Motor neuron (in vitro differentiated cells): ENCODE measurements at places on chromosomes 4 and X. TPM values are rescaled to one million over a fixed set of nuclear protein-coding genes. Genes with fewer than 3 reads are reported as not detected.

VSIG4 gene
- 0.16 TPM in 1 of 2 replicates, not detected in the other for total RNA-seq

DGAT2L6 gene
- total RNA-seq: not detected in 2 replicates

PABPC1L2A gene
- 1.6 and 1.8 TPM in 2 replicates for total RNA-seq

TET2 gene
- total RNA-seq: 32.7 and 33.1 TPM in 2 replicates

MAGED4 gene
- total RNA-seq: 40.6 and 49.4 TPM in 2 replicates

GPRASP2 gene
- 64.1 and 65.4 TPM in 2 replicates for total RNA-seq

CCDC120 gene
- total RNA-seq: 3.1 TPM in 2 replicates

DNA sequence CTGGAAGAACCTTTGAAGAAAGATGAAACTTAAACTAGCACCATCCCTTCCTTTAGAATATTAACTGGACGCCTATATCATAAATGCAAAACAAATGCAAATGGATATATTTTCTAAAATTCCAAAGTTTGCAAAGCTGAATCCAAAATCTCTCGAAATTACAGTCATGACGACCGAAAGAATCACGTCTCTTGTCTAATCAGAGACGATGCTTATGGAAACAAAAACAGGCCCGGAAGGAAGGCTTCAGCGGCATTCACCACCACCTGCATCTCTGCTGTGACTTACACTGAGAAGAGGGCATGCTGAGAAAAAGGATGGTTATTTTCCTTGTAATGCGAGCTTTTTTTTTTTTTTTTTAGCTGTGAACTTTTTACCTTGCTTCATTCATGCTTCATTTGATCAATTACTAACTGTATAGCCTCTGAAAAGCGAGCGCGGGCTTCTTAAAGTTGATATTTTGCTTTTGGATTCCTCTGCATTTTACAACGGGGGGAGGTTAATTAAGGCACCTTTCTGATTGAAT, 209.3 kb downstream of the SOWAHB start:
- no peak for ATAC-seq

DNA sequence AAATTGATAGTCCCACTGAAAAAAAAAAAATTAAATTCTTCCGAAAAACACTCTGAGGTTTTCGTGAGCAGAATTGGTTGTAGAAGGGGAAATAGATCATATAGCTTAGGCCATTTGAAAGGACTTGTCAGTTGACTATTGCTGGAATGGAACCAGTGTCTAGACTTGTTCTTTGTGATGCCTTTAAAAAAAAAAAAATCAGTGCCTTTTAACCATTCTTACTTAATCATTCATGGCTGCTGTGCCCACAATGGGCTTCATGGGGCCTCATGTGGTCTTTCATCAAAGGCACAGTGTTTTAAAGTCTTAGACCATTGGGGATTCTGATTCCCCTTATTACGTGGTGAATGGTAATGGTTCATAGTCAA, 139.3 kb downstream of the AFF1 start:
- no peak for ATAC-seq

GRCh38 chrX:103214870-103215424, at the start of gene BEX4:
BEX4 (plus strand) TSS chrX:103215108; CDS start chrX:103216154, 1,046 bp downstream.
- ATAC-seq: peak; percentile 91

GRCh38 chrX:15418707-15419181, 34.5 kb upstream of the VEGFD start:
- ATAC-seq: no peak

GRCh38 chrX:149471397-149471796, 33.7 kb downstream of the IDS start:
- ATAC-seq: peak; percentile 77

DNA sequence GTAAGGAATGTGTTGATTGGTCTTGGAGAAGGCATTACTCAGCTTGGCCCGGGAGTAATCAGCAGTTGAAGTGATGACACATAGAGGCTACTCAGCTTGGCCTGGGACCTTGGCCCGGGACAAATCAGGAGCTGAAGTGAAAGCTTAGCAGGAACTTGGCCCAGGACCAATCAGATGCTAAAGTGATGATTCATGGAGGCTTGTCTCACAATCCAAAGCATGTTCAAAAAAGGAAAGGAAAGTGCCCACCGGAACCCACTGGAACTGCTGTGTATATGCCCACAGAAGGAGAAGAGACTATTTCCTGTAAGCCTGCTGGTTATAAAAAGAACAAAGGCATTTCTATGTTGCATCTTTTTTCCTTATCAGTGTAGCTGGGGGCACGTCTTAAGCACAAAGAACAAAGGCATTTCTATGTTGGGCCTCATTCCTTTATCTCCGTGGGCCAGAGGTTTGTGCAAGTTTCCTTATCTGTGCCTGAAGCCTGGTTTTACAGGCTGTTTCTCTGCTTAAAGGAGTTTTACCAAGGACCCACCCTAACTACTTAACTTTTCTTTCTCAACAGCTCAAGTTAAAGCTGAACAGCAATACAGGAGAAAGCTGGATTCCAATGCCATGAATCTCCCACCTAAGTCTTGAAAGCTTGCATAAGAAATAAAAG, 1176.7 kb downstream of the NLGN4X start:
- ATAC-seq: no peak

DNA sequence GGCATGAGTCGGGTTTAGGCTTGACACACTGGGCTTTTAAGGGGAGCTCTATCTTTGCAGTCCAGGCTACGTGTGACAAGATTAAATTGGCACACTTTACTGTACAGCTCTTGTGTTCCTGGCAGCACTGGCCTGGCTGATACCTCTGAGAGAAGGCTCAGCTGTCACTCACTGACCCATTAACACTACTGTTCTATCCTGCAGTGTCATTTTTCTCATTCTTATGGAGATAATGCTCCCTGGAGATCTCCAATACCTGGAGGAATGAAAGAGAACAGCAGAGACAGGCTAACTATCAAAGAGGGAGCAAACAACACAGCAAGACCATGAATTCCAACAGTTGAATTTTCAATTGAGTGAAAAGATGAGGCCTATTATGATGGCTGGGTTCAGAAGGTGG, 1.7 kb upstream of the PDHA2 start:
- ATAC-seq: no peak

DNA sequence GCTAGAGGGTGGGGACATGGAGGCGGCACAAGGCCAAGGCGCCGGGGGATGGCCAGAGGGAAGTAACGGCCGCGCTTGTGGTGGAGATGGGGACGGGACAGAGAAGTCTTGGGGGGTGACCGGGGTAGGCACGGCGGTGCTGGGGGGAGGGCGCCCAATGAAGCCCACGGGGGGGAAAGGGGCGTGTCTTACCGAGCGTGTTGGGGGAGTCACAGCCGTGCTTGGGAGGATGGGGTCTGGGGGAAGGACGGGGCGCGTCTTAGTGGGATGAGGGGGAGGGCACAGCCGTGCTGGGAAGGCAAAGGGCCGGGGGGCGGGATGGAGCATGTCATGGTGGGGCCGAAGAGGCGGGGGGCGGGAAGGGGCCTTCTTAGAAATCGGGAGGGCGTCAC, 952 bp downstream of the ARSD start:
- ATAC-seq: peak; percentile 59

DNA sequence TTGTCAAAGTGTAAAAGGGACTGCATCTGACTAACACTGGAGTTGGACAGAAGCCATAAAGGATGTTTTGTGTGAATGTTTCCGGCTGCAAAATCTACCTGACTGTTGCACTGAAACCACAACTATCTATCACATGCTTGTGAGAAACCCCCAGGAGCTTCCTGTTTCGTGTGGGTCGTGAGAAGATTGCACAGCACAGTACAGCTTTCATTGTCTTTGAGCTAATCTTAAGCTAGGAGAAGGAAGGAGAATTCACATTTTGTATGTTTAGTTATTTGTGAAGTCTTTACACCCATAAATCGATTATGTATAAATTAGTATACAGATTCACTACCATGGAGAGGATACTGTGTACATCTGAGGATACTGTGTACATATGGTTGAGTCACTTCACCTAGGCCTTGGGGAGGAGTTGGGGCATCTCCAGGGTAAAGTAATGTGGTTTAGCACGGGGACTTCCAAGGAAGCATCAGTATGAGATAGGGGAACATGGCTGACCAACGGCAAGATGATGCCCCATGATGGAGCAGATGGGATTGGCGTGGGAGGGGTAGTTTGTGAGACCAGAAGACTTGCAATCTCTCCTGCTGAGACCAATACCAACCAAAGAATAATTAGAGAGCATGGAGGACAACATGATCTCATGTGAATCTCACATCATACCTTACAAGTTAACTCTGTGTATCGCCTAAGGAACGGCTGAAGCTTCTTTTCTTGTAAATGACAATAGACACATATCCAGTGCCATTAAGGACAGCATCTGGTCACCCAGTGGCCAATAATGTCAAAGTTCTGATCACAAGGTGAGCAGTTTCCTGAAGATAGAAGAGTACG, 43.1 kb upstream of the FAM9C start:
- ATAC-seq: no peak

DNA sequence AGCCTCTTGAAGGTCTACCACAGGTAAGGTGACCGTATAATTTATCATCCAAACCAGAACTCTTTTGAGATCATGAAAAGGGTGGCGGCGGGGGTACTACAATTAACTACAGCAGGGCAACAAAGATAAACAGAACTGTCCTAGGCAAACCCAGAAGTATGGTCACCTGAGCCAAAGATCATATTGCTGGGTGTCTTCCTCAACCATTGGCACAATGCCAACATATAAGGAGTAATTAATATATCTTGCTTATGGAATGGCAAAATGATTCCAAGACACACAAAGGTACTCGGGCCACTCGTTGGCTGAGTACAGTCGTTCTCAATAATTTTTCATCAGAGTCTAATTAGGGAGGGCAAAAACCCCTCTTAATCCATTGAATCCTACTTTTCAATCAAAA, 273.3 kb downstream of the QDPR start:
- ATAC-seq: no peak

DNA sequence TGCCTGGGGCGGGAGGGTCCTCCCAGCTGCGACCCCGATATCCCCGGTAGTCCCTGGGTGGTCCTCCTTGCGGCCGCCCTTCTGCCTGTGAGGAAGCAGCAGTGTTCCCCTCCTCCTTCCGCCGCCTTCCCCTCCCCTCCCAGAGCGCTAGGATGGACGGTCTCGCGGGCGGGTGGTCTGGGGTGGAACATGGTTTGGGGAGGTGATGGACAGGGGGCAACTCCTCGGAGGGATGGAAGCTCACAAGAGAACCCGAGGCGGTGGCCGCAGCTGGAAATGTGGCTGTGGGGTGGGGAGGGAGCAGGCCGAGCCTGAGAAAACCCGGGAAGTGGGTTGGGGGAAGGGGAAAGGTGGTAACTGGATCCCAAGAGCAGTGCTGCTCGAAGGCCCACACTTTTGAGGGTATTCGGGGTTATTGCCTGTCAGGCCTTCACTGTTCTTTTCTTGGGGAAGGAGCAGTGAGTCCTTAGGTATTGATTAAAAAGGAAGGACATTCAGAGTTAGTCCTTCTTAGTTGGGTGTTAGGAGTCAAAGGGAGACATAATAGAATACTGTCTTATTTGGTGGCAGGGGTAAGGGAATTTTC, 581 bp downstream of the UBE2K start:
- peak; percentile 54 for ATAC-seq

GRCh38 chr4:161336016-161336530, 827.7 kb downstream of the FSTL5 start:
- ATAC-seq: no peak

DNA sequence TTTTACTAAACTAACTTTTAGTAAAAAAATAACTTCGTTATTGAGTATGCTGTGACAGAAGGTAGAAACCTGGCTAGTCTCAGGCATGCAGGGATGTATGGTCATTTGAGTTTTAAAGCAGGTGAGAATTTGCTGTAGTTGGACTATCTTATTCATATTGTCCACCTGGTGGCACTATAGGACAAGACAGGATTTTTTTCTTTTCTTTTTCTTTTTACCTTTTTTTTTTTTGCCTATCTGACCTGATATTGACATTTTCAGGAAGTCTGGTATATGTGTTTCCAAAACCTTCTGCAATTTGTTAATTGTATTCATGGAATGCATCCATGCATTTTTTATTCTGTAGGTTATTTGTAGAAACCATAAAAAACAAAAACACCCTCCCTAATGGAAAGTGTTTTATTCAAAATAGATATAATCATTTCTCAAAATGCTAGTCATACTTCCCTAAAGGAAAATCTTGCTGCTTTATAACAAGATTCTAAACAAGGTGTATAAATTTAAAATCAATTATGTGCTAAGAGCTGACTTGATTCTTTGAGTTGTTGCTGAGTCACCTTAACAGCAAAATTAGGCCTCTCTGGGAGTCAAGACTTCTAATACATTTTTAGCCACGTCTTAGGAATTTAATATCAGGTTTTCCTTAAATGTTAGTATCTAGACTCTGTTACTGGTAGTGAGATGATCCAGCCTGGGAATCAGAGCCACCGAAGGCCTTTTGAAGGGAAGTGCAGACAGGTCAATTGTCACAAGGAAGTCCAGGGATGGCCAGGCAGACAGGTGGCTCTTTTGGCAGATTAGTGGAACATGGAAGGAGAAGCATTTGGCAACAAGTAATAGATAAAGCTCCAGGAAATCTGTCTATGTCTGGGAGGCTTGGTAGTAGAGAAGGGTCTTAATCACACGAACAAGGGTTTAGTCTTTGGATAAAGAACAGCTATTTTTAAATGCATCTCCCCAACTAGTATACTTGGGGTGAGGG, 201.3 kb upstream of the GNPDA2 start:
- no peak for ATAC-seq

DNA sequence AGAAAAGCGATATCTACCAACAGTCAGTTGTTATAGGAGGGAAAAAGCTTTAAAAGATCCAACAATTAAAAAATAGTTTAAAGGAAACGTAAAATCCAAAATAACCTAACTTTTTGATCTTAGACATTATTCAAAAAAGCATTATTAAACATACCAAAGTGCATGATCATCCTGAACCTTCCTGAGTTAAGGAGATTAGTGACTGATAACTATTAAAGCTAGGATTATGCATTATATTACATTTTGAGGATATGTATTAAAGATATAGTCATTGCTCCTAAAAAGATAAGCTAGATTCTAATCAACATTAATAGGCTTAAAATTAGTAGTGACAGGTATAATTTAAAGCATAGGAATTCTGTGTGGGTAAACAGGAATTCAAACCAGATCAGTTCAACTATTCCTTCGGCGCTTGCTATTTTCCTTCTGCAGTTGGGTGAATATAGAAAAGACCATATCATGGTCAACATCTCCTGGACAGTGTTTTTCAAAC, 139.6 kb downstream of the ADAMTS3 start:
- ATAC-seq: no peak

GRCh38 chr4:152301381-152301780, 234.5 kb downstream of the FBXW7 start:
- no peak for ATAC-seq

DNA sequence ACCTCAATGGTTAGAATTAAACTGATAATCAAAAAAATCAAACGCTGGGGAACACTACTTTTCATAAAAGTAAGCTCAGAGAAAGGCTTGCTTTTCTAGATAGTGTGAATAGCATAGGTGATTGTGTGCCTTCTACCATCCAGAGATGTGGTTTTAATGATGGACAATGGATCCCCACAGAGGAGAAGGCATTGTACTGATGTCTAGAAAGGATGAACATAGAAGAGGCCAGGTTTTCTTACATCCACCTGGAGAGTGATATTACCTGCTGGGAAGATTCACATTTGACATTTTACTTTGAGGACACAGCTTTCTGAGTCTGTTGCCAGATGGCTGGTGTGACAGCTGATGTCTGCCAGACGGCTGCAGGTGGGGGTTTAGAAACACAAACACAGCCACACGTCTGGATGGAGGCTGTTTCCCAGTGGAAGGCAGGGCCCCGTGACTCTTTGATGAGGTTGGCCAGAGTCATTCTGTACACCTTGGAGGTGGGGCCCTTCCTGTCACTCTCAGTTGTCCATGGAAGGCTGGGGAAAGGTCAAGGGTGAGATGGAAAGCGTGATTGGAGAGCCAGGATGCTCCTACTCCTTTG, 114.4 kb downstream of the PSAPL1 start:
- ATAC-seq: no peak
